Bladder microvascular endothelial cell (primary cell): ENCODE measurements at places on chromosomes 4 and X. TPM values are rescaled to one million over a fixed set of nuclear protein-coding genes. Genes with fewer than 3 reads are reported as not detected.

Gene FAM236D
- not detected in 2 replicates for total RNA-seq

Gene ATP1B4
- not detected in 2 replicates for total RNA-seq

Gene SPANXN4
- not detected in 2 replicates for total RNA-seq

Gene FABP2
- not detected in 2 replicates for total RNA-seq

Gene CFP
- total RNA-seq, result 0.06 and 0.49 TPM in 2 replicates

Gene RAB33A
- 0.19 and 0.49 TPM in 2 replicates for total RNA-seq

Gene SLC4A4
- total RNA-seq, result under 0.01 TPM in 2 replicates
